ENCODE measurements at places on chromosomes 16 and 17. TPM values are rescaled to one million over a fixed set of nuclear protein-coding genes. Genes with fewer than 3 reads are reported as not detected.

- no peak for DNase-seq
These were observed 9.1 kb upstream of the CRISPLD2 start for GRCh38 chr16:84810518-84811273.

- no peak for DNase-seq
These were observed 83.5 kb upstream of the WSCD1 start for GRCh38 chr17:5986644-5987043.

DNA sequence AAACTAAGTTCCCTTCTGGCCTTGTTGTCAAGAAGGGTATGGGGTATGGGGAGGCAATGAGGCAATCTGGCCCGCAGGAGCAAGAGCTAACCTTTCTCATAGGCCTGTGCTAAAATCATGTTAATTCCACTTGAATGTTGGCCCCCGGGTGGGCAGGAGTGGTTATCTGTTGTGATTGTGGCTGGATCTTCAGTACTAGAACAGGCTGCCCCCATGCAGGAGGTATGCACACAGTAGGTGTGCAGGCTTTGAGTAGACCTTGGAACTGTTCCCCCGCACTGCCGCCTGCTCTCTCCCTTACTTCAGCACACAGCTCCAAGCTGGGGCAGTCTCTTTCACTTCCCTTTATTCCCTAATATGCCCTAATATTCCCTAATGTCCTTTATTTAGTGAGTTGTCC, 52.4 kb upstream of the TANGO6 start:
- DNase-seq, result peak; percentile 51

DNA sequence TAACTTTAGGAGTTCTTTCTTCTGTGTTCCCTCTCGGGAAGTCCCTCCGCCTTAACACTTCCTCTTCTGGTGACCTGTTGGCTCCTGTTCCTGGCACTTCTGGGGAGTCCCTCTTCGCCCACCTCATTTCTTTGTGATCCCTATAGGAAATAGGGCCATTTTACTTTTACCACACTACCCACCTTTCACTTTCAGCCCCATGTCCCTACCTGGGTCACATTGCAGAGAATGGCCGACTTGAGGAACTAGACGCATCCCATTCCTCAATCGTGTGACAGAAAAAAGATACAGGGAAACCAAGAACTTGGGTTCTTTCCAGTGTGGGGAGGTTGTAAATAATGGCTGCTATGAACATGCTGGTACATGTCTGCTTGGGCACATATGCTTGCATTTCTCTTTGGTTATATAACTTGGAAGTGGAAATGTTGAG, 6.6 kb downstream of the IL21R start:
- DNase-seq, result no peak

GRCh38 chr16:86722970-86723369, 144.6 kb downstream of the FOXL1 start:
- no peak for DNase-seq

DNA sequence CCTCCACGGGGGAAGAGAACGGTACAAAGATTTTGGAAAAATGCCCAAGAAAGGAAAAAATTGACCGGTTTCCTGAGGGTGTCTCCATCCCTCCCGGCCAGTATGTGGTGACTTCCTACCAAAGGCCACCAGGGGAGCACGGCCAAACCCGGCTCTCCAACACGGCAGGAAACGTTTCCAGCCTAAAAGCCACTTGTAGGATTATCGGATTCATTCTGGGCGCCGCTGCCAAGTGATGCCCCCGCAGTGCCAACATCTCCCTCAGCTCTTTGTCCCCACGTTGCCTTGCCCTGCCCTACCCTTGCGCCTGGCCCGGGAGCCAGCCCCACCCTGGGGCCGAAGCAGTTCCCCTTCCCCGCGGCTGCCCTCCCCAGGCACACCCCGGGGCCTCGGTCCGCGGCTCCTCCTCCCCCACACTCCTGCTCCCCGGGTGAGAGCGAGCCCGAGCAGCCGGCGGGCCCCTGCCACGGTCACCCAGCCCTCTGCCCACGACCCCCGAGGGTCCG, 688 bp downstream of the CRK start:
- peak; percentile 78 for DNase-seq

- no peak for DNase-seq
These were observed 73.5 kb downstream of the GTF3C1 start for GRCh38 chr16:27476240-27476639.

- DNase-seq, result no peak
These were observed 49.7 kb downstream of the KATNIP start for GRCh38 chr16:27599606-27600005.

DNA sequence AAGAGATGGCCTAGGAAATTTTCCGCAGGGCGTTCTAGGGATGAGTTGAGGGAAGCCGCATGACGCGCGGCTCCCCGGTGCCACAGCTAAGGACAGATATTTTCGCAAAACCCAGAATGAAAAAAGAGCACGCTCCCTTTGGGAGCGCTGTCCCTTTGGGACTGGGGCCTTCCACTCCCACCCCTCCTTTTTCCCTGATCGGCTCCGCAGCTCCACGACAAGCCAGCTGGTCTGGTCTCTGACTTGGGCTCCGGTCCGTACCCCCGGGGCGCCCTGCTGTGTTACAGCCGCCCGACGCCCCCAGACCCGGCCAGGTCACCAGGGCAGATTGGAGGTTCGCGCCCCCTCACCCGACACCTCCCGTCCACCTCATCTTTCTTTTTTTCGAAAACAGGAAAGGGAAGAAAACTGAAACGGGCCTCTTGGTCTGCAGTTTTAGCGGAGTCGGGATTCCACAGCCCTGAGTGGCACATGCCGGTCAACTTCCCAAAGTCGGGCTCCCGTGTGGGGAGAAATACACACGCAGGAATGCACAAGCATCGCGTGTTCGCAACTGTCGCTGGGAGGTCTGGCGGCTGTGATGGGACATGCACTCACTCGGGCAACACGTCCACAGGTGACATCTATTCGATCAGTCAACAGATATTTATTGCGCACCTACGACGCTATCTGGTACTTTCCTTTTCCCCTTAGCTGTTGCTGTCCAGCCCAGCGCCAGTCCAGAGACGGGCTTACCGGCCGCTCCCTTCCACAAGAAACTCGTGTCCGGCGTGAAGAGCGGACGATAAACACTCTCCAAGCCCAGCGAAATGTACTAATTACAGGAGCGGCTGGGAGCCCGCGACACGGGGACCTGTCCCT, 3.9 kb upstream of the SOX9 start:
- DNase-seq, result no peak

DNA sequence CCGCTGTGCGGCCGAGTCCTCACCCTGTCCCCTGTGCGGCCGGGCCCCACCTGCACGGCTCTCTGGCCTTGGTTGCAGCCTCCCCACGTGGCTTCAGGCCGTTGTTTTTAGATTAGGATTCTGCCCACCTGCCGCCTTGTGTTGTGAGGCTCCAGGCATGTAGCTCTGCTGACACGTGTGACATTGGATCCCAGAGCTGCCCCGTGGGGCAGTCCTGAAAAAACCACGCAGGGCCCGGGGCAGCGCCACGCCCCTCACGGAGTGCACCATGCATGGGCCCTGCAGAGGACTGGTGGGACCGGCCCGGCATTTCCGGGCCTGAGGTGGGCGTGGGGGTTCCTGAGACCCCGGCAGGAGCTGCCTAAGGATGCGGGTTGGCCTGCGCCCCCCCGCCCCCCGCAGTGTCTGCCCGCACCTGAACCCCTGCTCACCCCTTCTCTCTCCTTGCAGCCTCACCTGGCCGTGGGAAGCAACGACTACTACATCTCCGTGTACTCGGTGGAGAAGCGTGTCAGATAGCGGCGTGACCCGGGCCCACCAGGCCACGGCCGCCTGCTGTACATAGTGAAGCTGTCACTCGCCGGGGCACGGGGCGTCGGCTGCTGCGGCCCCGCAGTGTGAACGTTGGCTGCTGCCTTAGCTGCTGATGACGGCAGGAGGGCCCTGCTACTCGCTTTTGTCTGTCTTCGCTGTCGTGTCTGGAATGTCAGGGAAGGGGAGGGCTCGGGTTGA, 27.7 kb upstream of the CHMP6 start:
- DNase-seq, result no peak

- no peak for DNase-seq
These were observed 56.2 kb downstream of the BAIAP2 start for GRCh38 chr17:81091154-81091553.

GRCh38 chr16:57044931-57045693, 47.3 kb upstream of the CPNE2 start:
- DNase-seq, result no peak

DNA sequence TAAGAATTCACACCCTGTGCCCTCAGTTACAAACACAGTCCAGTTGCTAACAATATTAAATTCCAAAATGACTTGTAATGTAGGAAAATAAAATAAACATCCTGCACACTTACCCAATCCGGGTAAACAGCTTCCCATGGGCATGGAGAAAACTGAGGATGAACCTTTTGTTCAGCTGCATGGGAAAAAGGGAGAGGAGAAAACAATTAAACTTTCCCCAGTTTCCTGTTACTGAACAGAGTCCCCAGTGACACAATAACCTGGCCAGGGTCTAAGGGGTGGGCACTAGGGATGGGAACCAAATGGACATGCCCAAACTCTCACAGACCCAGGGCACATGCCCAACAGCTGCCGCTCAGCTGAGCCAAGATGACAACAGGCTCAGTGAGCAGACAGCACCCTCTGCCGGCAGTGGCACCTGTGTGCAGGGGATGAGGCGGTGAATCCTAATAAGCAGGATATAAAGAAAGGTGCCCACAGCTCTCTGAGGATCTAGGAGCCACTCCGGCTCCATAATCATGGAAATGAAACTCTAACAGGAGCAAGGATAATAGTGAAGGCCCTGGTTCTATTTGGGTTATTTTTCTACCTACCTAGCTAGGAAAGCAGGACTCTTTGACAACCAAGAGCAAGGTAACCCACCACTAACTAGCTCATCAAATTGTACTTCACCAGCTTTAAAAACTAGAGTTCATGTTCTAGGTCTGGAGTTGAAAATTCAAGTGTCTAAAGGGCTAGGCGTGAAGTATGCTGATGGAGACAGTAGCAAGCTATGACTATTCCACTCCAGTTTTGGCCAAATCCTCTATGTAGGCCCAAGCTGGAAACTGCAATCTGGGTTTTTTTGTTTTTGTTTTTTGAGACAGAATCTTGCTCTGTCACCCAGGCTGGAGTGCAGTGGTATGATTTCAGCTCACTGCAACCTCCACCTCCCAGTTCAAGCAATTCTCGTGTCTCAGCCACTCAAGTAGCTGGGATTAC, 58.8 kb downstream of the SMG6 start:
- DNase-seq, result peak; percentile 88

DNA sequence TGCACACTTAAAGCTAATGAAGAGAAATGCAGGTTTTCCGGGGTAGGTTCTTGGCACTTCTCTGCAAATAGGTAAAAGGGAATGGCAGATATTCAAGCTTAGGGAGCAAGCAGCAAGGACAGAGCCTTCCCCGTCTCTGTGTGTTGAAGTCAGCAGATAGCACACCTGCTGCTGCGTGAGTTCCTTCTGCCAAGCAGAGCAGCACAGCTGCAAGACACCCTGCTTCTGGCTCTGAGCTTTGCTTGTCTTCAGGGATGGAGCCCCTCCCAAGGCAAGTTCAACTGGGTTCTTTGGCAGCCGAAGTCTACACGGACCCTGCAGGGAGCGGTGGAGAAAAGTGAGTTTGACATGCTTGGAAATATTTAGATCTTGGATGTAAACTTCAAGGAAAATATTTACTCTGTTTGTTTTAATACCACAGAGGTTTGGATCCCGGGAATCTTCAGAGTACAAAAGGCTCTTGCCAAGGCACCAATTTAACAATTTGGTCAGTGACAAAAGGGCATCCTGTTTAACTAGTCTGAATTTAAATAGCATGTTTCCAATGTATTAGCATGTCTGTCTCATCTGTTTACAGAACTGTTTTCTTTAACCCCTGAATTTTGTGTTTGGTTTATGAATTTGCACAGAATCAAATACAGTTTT, 113.4 kb upstream of the KCNJ16 start:
- DNase-seq, result peak; percentile 73

DNA sequence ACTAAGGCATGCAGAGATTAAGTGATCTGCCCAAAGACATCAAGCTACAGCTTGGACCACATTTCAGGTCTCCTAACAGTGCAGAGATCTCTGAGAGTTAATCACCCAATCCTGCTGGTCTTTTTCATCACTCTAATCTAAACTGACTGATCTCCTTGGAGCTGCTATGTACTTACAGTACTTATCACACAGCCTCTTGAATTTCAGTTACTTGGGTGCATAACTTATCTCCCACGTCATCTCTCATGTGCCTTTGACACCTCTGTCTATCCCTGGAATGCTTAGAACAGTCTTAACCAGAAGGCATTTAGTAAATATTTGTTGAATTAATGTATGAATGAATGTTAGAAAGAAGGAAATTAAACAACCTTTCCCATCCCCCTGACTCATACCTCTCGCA, 139.0 kb downstream of the SNX11 start:
- DNase-seq, result no peak

GRCh38 chr16:55515111-55515510, 6.2 kb downstream of the LPCAT2 start:
- DNase-seq, result no peak

Gene PMFBP1
- 1.6 TPM for total RNA-seq

Gene IQCK
- 5.8 TPM for total RNA-seq

Gene JPT2
- 200 TPM for total RNA-seq

Gene NPIPB9
- total RNA-seq, result 1.8 TPM

Gene CASKIN1
- 7.9 TPM for total RNA-seq

Gene ACE
- total RNA-seq, result 4.8 TPM

Gene PTGES3L
- 4.0 TPM for total RNA-seq

Gene FAM20A
- 34.4 TPM for total RNA-seq

Gene TMEM238L
- not detected for total RNA-seq

Gene STX1B
- total RNA-seq, result 11.0 TPM

Gene MEIOC
- total RNA-seq, result 3.0 TPM

Gene SGCA
- total RNA-seq, result 0.24 TPM

Measured in H9 (cell line).